ENCODE measurements at places on chromosomes 3 and 15.

- DNase-seq, result no peak
Observed at GRCh38 chr3:172982736-172983364, 158.2 kb downstream of the SPATA16 start.

GRCh38 chr15:32098033-32098432 is 67.7 kb downstream of the CHRNA7 start:
- DNase-seq, result no peak

- no peak for DNase-seq
Observed at GRCh38 chr3:32336113-32336498, 55.5 kb upstream of the CMTM7 start.

DNA sequence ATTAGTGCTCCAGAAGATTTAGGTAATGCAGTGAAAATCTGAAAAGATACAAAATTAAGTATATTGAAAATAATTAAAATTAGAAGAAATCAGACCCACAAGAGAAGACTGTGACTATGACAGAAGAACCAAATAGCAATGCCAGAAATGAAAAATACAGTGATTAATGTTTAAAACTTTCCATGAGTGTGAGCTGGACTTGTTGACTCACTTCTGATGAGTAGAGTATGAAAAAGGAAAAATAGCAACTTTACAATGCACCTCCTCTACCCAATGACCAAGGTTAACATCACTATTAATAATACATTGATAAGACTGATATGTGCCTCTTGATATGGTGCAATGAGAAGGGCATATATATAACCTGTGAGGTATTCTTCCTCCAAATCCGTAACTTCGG is 39.3 kb upstream of the SLC22A13 start:
- DNase-seq, result no peak

- DNase-seq, result no peak
Observed at GRCh38 chr15:41806291-41807181, 21.4 kb upstream of the JMJD7 start.

GRCh38 chr15:29113336-29114220 is 156.0 kb downstream of the NSMCE3 start:
- DNase-seq, result no peak

DNA sequence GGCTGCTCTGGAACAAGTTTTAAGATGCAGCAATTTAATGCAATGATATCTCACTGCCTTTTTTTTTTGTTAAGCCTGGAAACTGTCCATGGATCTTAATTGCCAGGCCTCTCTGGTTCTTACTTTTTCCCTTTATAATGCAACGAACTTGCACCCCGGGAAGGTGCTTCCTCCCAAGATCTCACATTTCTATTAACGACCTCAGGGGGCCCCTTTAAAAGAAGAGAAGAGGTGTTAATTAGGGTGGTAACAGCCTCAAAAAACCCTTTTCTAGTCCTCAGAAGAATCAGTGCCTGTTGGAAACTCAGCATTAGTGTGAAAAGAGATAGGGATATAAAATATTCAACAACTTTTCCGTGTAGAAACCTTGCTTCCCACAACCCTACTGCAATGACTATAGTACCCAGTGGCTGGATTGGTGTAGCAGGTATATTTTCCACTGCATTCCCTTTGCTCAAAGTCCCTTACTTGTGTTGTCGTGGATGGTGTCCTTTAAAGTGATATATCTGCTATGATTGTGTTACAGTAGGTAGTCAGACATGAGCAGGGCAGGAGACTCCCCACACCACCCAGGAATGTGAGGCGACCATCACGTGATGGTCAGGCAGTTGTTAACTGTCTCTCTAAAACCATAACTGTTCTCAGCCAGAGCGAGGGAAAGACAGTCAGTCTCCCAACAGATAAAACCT is 121.8 kb downstream of the CTNNB1 start:
- DNase-seq, result no peak

DNA sequence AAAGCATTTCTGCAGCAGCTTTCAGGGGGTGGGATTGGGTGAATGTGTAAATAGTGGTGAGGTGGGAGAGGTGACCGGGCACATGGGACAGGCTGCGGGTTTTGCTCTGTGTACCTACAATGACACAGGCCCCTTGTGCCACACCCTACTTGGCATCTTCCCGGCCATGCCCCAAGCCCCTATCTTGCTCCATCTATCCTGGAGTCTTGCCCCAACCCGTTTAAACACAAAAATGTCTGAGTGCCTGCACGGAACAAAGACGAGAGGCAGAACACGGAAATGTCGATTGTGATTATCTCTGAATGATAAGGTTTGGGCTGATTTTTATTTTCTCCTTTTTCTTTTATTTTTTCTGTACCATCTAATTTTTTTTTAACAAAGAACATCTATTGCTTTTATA is 46.0 kb upstream of the SLC6A1 start:
- no peak for DNase-seq

DNA sequence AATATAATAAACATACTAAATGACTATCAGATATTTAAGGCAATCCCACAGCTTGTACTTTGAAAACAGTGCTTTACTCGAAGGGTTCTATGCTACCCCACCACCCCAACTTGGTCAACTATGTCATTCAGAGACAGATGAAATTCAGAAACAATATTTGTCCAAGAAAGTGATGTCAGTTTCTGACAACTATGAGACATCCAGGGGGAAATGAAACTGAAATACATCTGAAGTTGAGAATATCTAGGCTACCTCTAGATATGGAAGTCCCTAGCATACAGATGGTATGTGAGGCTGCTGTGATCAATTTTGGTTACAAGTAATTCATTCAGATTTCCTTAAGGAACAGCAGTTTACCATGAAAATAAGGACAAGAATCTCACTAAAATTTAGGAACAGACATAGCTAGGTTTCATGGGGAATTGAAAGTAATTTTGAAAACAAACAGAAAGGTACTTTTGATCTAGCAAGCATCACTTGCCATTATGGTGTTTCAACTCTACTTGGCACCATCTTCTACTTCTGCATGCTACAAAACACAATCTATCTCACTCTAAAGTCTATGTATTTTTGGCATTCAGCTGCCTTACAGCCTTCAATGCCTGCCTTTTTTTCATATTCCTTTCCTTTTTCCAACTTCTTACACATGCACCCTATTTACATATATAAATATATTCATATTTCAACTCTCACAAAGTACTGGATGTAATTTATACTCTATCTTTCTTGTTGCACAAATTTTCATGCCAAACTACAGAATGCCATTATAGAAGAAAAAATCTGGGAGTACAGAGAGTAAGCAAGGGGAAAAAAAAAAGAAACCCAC is 21.7 kb downstream of the ATG3 start:
- no peak for DNase-seq

DNA sequence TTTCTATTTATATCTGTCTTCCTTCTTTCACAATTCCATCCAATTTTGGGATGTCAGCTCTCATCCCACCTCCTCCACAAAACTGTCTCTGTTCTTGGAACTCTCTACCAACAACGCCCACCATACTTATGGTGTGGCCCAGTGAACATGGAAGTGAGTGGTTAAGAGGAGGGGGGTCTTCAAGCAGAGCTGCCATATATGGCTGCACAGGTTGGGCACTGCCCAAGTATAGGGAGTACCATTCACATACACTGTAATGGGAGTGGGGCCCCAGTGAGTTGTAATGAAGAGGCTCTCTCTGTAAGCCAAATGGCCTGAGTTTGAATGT is 7.9 kb upstream of the CAMK1 start:
- no peak for DNase-seq

- no peak for DNase-seq
Observed at GRCh38 chr3:158974904-158975303, 173.1 kb downstream of the MFSD1 start.

DNA sequence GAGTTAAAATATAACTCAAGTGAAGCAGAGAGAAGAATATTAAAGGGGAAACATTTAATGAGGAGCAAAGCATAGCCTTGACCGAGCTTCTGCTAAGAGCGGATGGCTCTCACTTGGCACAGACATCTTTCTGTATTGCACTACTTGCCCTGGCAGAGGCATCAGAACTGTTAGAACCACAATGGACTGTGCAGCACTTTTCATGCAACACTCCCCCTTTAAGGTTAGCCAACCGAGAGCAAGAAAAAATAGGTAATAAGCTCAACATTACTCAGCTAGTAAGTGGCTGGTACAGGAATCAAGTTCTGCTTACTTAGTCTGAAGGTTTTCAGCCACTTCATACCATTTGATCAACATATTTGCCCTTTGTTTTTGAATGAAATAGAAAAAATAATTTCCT is 33.7 kb downstream of the CRTC3 start:
- no peak for DNase-seq

- no peak for DNase-seq
Observed at GRCh38 chr3:25897019-25897418, 107.1 kb downstream of the OXSM start.
